ENCODE measurements at places on chromosomes 4 and X.

DNA sequence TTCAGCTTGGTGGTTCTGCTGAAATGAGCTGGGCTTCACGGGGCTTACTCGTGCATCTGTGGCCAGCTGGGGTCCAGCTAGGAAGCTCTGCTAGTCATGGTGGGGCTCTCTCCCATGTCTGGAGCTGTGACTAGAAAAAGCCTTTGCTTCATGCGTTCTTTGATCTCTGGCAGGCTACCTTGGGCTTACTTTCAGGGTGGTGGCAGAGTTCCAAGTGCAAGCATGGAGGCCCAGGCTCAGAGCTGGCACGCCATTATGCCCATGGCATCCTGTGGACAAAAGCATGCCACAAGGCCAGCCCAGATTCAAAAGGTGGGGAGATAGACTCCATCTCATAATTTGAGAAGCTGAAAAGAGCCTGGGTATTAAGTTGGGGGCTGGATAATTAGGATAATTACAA is 55.4 kb upstream of the GBA3 start:
- DNase-seq: no peak

- no peak for DNase-seq
Observed at GRCh38 chr4:82458729-82459128, 28.3 kb downstream of the ENOPH1 start.

DNA sequence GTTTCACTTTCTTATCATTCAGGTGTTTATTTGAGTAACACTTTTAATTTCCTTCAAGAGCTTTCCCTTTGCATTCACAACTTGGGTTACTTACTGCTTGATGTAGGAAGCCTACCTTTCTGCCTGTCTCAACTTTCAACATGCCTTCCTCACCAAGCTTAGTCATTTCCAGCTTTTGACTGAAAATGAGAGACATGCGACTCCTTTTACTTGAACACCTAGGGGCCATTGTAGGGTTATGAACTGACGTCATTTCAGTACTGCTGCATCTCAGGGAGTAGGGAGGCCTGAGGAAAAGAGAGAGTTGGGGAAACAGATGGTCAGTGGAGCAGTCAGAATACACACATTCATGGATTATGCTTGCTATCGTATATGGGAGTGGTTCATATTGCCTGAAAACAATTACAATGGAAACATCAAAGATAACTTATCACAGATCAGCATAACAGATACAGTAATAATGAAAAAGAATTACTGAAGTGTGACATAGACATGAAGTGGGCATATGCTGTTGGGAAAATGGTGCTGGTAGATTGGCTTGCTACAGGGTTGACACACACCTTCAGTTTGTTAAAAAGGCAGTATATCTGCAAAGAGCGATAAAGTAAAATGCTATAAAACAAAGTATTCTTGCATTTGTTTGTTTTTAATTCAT is 25.7 kb downstream of the USP53 start:
- no peak for DNase-seq

DNA sequence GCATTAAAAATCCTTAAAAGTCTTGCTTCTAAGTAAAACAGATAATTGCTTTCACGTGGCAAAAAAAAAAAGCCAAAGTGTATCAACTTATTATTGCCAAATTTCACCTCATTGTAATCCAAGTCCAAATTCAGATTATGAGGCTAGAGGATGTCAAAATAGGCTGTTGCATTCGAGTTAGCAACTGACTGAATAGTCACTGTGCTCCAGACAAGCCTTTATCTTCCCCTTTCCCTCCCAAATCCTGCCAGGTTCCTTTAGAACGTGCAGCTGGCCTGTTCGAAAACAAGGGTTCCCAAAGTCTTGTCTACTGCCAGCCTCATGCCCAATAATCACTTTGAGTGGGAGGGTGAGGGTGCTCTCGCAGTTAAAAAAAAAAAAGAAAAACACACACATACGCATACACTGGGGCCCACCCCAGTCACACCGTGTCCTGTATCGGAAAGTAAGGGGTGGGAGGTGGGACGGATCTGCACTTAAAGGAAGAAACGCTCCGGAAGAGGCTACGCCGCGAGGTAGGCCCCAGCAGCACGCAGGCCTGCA is 603 bp downstream of the MAD2L1 start:
- DNase-seq: no peak

DNA sequence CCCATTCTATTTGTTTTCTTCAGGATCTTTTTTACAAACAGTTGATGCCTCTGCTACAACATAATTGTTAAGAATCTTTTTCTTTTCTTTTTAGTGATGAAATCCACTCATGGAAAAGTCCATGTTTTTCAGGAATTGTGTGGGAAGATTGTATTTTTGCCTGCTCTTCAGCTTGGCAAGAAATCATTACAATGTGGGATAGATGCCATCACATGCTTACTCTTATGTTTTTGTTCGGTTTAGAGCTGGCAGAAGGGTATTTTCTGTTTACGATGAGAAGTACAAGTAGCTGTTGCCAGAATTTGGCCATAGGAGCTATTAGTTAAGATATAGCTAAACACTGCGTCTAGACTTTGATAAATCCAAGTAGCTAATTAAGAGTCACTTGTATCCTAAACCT is 2585.3 kb downstream of the ARAP2 start:
- DNase-seq: no peak
